ENCODE measurements at places on chromosomes 7 and 10.

GRCh38 chr7:26049081-26049480 is 102.9 kb upstream of the NFE2L3 start:
- no peak for DNase-seq

GRCh38 chr7:158123214-158123613 is 464.4 kb downstream of the PTPRN2 start:
- no peak for DNase-seq

DNA sequence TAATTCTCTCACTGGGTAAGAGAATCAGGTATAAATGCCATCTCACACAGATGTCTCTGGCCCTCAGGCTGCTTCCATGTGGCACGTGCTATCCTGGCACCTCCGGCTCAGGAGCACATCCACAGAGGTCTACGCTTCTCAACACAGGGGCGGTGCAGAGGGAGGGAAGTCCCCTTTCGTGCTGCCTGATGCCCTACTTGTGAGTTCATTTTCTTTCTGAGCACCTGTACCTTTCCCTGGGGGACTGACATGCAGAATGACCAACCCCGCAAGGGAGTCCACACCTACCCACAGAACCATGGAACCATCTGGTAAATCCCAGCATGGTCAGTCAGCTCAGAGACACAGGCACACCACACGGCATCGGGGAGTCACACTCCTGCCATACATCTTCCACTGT is 99.0 kb upstream of the SAMD8 start:
- no peak for DNase-seq

GRCh38 chr10:111706331-111706730 is 477.2 kb downstream of the GPAM start:
- DNase-seq = no peak

DNA sequence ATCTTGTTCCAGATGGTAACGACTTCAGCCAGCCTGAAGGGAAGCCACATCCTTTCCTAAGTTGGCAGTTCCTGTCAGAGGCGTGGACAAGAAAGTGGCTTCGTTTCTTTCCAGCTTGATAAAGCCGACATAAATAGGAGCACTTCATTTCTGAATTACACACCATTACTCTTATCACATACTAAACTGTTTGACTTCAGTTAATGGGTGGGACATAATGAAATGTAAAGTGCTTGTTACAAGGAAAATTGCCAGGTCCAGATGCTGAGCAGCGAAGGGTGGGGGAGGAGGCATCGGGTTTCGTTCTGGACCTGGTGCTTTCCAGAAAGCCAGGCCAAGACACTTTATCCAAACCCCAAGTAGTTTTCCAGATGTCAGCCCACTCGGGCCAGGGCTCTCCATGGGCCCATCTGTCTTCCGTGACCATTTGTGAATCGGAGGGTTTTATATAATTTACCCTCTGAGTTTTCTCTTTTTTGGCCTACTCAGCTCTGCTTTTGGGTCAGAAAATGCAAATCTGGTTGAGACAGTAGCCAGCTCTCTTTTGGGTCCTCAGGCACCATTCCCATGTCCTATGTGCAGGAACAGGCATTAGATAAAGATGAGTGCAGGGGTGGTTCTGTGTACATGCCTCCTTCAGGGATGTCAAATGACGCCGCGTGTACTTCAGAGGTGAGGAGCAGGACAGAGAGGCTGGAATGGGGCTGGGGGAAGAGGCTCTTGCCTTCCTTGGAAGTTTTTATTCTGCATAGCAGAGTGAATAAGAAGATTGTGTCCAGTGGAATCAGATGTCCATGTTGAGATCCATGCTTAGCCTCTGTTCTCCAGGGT is 90.2 kb downstream of the TACC2 start:
- DNase-seq = peak; percentile 67

- DNase-seq = no peak
Measured at GRCh38 chr7:94421681-94422080, 27.0 kb downstream of the COL1A2 start.

DNA sequence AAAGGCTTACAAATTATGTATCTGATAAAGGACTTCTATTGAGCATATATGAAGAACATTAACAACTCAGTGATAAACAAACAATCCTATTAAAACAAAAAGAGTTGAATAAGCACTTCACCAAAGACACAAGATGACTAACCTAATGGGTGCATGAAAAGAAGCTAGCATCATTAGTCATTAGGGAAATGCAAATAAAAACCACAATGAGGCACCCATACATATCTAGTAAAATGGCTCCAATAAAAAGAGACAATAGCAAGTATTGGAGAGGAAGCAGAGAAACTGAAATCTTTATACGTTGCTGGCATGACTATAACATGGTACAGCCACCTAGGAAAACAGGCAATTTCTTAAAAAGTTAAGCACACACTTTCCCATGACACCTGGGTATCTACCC is 77.6 kb upstream of the ZMIZ1 start:
- no peak for DNase-seq

DNA sequence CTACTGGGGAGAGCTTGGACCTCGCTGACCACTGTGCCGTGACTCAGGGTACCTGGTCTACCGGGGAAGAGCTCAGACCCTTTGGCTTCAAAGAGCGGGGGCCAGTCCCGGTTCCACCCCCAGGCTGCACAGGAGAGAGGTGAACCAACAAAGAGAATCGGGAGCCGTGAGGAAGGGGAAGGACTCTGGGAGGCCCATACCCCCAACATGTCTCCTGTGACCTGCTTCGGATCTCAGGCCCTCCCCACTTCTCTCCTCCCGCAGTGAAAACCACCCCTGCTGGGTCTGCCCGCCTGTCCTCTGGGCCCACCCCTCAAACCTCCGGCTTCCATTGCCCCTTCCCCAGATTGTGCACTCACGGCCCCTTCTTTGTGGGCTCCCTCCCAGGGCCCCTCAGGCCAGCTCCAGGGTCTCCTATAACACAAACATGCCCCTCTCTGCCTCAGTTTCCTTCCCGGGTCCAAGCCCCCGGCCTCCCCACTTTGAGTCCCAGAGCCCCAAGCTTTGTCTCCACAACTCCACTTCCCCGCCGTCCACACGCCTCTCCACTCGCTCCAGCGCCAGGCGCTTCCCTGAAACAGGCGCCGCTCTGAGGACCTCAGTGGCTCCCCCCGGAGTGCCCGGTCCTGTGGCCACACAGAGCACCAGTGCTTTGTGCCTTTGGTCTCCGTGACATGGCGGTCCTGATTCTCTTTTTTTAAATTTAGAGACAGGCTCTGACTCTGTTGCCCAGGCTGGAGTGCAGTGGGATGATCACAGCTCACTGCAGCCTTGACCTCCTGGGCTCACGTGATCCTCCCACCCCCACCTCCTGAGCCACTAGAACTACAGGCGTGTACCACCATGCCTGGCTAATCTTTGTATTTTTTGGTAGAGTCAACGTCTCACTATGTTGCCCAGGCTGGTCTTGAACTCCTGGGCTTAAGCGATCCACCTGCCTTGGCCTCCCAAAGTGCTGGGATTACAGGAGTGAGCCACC is 7.5 kb upstream of the INTS1 start:
- DNase-seq = no peak

DNA sequence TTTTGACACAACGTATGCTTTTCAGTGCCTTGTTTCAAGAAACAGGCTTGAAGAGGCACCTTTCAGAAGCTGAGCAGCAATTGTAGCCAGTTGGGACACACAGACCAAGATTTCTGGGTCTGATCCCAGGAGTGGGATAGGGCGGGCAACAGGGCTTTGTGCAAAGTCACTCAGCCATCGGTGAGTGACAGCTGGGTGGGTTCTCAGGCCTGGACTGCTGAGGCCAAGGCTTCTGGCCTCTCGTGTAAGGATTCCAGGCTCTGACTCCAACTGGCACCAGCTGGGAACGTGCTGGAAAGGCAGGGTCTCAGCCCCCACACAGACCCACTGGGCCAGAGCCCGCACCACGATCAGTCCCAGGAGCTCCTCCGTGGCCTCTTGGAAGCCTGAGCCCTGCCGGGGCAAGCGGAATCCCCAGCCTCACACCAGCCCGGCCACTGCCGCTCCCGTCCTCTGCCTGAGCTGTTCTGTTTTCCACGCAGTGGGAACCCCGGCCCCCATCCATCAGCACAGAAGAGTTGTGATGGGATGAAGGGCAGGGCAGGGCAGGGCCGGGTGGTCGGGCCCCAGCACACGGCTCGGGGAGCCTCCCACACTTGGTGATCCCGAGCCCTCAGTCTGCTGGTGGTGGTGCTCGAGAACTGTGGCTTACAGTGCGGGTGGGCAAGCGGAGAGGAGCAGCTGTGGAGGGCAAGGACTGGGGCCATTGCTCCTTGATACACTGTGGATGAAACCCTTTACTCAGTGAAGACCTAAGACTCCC is 46.8 kb downstream of the VIPR2 start:
- no peak for DNase-seq

DNA sequence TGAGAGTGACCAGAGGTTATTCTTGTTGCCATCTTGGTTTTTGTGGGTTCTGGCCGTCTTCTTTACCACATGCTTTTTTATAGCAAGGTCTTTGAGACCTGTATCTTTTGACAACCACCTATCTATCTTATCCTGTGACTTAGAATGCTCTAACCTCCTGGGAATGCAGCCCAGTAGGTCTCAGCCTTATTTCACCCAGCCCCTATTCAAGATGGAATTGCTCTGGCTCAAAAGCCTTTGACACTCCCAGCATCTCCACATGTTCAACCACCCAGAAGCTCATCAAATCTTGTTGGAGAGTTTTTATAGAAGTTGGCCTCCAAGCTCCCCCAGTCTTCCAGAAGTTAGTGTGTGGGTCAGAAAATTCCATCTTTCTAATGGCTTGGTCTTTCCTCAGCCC is 464.3 kb upstream of the NRP1 start:
- no peak for DNase-seq

GRCh38 chr7:34143402-34143801 is 238.1 kb downstream of the BMPER start:
- DNase-seq = no peak

GRCh38 chr10:100522945-100523344 is 3.3 kb upstream of the SEC31B start:
- DNase-seq = no peak

- DNase-seq = no peak
Measured at GRCh38 chr10:132299371-132300336, 8.1 kb downstream of the STK32C start.

DNA sequence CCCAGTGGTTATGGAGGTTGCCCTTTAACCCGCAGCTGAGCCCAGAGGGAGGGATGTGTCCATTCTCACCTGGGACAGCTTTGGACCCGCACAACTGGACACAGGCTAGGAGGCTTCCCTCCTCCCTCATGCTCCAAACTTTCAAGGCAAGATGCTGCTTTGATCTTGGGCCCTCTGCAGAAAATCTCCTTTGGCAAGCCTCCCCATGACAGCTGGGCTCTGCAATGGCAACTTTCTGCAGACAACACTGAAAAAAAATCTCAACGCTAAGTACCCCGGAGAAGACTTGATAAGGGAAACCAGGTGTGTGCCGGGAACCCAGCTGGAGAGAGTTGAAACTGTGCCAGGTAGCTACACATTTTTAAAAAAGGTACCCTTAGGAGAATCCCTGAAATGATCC is 610.1 kb downstream of the LRMDA start:
- no peak for DNase-seq

DNA sequence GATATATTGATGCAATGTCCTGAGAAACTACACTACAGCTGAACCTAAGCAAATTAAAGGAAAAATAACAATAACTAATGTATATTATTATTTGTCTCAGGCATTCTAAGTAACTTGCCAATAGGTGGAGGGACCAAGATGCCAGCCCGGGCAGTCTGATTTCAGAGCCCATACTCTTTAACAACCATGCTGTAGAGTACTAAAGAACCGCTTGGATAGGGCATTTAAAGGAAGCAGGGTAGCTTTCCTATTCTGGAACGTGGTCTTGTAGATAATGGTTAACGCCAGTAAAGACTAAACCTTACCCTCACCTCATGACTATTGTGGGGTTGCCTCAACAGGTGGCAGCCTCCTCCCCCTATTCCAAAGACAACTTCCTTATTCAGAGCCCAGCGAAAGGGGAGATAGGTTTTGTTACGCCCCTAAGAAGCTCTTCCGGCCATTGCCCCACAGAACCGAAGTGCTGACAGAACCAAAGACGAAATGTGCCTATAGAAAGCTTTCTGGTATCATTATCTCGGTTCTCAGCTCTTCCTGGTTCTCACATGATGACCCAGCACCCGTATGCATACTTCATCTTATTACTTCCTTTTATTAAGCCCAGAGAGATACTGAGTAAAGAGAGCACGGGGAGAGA is 707 bp upstream of the C1GALT1 start:
- no peak for DNase-seq

- DNase-seq = no peak
Measured at GRCh38 chr10:128178302-128178958, 52.2 kb upstream of the MKI67 start.
